ENCODE measurements at places on chromosomes 5 and 9.

DNA sequence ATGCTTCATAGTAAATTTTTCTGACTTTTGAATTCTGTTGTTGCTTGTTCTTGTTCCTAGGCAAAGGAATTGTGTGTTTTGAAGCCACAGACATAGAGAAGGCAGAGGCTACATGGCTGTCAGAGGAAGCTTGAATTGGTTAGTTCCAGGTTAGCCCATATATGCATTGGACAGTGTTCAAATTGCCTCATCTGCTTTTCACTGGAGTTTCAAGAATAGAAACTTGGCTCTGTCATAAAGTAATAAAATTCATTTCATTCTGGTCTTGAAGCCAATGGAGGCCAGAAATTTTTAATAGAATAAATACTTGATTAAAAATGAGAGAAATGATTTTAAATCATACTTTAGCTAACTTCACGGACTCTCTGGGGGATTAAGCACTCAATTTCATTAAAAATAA, 178.0 kb downstream of the YIPF5 start:
- H3K36me3 ChIP-seq, result no peaks in the 10 kb centered on the region
- H3K4me1 ChIP-seq, result no peaks in the 10 kb centered on the region
- DNase-seq, result no peak
- H3K27me3 ChIP-seq, result no peaks in the 10 kb centered on the region

- no peak for DNase-seq
- no peaks in the 10 kb centered on the region for H3K36me3 ChIP-seq
- no peak overlapping the region for H3K4me3 ChIP-seq
- no peaks in the 10 kb centered on the region for H3K27me3 ChIP-seq
- no peak overlapping the region for H3K27ac ChIP-seq
Measured at GRCh38 chr5:79418276-79418675, 95.7 kb downstream of the HOMER1 start.

DNA sequence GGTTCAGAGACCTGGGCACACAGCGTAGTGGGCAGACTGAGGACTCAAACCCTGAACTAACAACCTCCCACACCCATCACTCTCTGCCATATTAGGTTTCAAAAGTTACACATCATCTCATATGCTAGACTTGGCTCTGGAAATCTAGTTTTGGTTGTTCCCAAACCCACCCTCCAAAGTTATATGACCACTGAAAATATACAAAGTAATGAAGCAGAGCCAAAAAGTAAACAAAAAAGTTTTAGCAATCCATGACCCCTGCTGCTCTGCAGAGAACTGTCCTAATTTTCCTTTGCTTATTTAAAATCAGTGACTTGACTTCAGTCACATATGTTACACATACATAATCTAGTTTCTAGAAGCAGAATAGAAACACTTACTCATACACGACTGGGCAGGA, 155.6 kb upstream of the TAS2R1 start:
- no peaks in the 10 kb centered on the region for H3K4me1 ChIP-seq
- H3K27me3 ChIP-seq, result no peaks in the 10 kb centered on the region
- no peak overlapping the region for H3K4me3 ChIP-seq

DNA sequence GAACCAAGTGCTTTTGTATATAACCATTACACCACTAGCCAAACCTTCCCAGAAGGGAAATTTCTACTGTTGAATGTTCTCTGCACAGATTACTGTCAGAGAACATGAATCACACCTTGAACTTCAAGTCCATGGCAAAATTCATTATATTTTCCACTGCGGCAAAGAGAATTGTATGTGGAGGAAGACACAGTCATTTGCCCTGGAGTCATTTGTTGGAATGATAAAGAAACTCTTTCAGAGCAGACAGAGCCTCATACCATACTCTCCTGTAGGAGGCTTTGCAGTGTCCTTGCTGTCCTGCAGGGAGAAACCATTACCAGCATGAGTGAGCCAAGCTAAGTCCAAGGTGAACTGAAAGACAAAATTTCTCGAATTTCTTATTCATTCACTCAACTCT, 369.0 kb downstream of the ARHGEF28 start:
- H3K27ac ChIP-seq, result no peak overlapping the region
- no peaks in the 10 kb centered on the region for H3K36me3 ChIP-seq
- H3K4me3 ChIP-seq, result no peak overlapping the region
- no peak for DNase-seq
- no peaks in the 10 kb centered on the region for H3K27me3 ChIP-seq

DNA sequence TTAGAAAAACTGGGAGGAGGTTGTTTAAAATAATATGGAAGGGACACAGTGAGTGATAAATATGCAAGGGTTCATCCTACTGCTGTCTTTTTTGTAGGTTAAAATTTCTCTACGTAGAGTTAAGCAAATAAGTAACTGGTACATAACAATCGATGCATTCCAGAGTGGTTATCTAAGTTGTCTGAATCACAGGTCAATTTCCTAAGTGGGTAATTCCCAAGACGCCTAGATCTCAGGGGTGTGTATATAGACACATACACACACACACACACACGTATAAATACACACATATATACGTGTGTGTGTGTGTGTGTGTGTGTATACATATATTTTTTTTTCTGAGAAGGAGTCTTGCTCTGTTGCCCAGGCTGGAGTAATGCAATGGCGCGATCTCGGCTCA, 22.3 kb downstream of the CAAP1 start:
- no peaks in the 10 kb centered on the region for H3K36me3 ChIP-seq
- H3K27ac ChIP-seq, result no peak overlapping the region
- DNase-seq, result no peak
- no peaks in the 10 kb centered on the region for H3K27me3 ChIP-seq

DNA sequence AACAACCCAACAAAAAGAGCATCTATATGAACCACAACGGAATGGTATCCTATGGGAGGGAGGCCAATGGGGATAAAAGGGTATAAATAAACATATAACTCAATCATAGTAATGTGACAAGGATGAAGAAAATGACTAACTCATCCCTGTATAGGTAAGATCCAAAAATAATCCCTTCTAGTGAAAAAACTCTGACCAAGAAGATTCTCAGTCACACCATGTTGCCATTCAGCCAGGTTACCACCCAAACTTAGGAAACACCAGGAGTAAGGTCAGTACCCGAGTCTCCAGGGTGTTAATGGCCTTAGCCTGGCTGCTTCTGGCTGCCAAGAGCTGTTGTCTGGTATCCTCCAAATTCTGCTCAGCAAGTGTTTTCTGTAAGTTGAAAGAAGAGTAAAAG, 32.8 kb downstream of the GOLGA1 start:
- no peaks in the 10 kb centered on the region for H3K27me3 ChIP-seq
- DNase-seq, result no peak
- no peaks in the 10 kb centered on the region for H3K4me1 ChIP-seq
- H3K27ac ChIP-seq, result no peak overlapping the region
- H3K36me3 ChIP-seq, result peaks cover 16% of the 10 kb centered on the region

DNA sequence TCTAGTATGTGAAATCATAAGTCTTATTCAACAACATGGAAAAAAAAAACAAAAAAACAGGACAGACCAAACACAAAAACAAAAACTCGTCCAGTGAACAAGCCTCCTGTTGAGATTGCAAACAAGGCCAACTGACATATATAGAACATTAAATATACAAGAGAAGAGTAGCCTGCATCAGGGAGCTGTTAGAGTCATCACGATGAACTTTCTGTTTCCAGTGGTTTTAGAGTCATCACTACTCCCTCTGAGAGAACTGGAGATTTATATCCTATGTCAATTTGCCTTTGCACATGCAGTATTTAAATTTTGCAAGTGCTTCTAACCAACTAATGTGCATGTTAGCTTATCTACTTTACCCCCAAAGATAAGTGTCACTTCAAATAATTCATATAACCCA, 9.9 kb downstream of the SNCAIP start:
- no peak overlapping the region for H3K4me3 ChIP-seq
- H3K4me1 ChIP-seq, result peaks cover 16% of the 10 kb centered on the region
- no peaks in the 10 kb centered on the region for H3K36me3 ChIP-seq
- no peak overlapping the region for H3K27ac ChIP-seq
- no peaks in the 10 kb centered on the region for H3K27me3 ChIP-seq

GRCh38 chr5:151721812-151722391, 35.2 kb upstream of the SPARC start:
- H3K36me3 ChIP-seq, result no peaks in the 10 kb centered on the region
- H3K4me1 ChIP-seq, result peaks cover 21% of the 10 kb centered on the region
- H3K27ac ChIP-seq, result no peak overlapping the region
- no peak for DNase-seq
- H3K27me3 ChIP-seq, result no peaks in the 10 kb centered on the region

- DNase-seq, result no peak
- no peak overlapping the region for H3K4me3 ChIP-seq
- H3K36me3 ChIP-seq, result no peaks in the 10 kb centered on the region
- no peaks in the 10 kb centered on the region for H3K27me3 ChIP-seq
- H3K4me1 ChIP-seq, result no peaks in the 10 kb centered on the region
Measured at GRCh38 chr5:78467752-78468357, 107.4 kb downstream of the SCAMP1 start.

DNA sequence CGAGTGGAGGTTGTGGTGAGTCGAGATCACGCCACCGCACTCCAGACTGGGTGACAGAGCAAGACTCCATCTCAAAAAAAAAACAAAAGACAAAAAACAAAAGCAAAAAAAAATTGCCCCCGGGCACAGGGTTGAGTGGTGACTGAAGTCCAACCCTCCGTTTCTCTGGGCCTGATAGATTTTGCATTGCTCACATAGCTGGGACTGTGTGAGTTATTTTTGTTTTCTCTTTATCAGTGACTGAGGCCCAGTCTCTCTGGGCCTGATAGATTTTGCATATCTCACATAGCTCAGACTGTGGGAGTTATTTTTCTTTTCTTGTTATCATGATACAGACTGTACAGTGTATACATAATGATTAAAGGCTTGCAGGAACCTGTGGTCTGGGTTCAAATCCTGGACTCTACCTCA, 2.6 kb upstream of the SLC28A3 start:
- no peaks in the 10 kb centered on the region for H3K27me3 ChIP-seq
- no peak for DNase-seq
- H3K36me3 ChIP-seq, result no peaks in the 10 kb centered on the region
- no peaks in the 10 kb centered on the region for H3K4me1 ChIP-seq

DNA sequence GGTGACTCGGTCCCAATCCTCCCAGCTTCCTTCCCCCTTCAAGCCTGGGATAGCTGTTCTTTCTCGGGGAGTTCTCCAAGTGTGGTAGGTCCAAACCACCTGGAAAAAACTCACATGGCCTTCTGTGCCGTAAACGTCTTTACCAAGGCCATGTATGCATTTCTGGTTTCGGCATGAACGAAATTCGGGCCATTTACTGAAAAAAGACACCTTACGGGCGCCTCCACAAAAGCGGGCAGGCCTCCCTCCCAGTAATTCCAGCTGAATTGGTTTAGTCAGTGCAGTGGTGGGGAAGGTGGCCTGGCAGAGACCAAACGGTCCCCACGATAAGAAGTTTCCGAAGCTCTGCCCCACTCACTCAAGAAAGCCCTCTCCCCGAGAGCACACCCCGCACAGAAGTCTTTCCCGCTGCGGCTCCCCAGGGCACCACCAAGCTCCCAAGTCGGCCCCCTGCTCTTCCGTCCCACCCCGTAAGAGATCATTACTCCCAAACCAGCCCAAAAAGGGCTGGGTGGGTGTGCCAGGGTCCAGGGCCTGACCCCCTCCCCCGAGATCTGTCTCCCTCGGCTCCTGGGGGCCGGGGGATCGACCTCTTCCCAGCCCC, 86.3 kb upstream of the MELK start:
- peaks cover 55% of the 10 kb centered on the region for H3K4me1 ChIP-seq
- peak overlapping the region; percentile 91 for H3K27ac ChIP-seq
- no peaks in the 10 kb centered on the region for H3K36me3 ChIP-seq
- H3K27me3 ChIP-seq, result no peaks in the 10 kb centered on the region
- no peak for DNase-seq
- peak overlapping the region; percentile 95 for H3K4me3 ChIP-seq

- H3K4me3 ChIP-seq, result peak overlapping the region; percentile 79
- no peaks in the 10 kb centered on the region for H3K36me3 ChIP-seq
- peaks cover 80% of the 10 kb centered on the region for H3K4me1 ChIP-seq
- peak overlapping the region; percentile 98 for H3K27ac ChIP-seq
- peak; percentile 95 for DNase-seq
- no peaks in the 10 kb centered on the region for H3K27me3 ChIP-seq
Measured at GRCh38 chr9:33162721-33163311, 4.3 kb downstream of the B4GALT1 start.

GRCh38 chr5:120088412-120088811, 375.7 kb upstream of the PRR16 start:
- no peak overlapping the region for H3K4me3 ChIP-seq
- no peak overlapping the region for H3K27ac ChIP-seq
- no peaks in the 10 kb centered on the region for H3K27me3 ChIP-seq
- DNase-seq, result no peak
- no peaks in the 10 kb centered on the region for H3K36me3 ChIP-seq

GRCh38 chr5:100709771-100710170, 174.6 kb downstream of the FAM174A start:
- H3K27ac ChIP-seq, result no peak overlapping the region
- no peaks in the 10 kb centered on the region for H3K36me3 ChIP-seq
- no peak overlapping the region for H3K4me3 ChIP-seq

- H3K27me3 ChIP-seq, result no peaks in the 10 kb centered on the region
- no peak for DNase-seq
- no peaks in the 10 kb centered on the region for H3K36me3 ChIP-seq
- peak overlapping the region; percentile 57 for H3K27ac ChIP-seq
Measured at GRCh38 chr9:136614967-136615623, 47.6 kb upstream of the EGFL7 start.

GRCh38 chr9:34552606-34552981, 29.8 kb upstream of the ENHO start:
- H3K27me3 ChIP-seq, result no peaks in the 10 kb centered on the region
- no peaks in the 10 kb centered on the region for H3K36me3 ChIP-seq
- peaks cover 12% of the 10 kb centered on the region for H3K4me1 ChIP-seq
- no peak for DNase-seq

DNA sequence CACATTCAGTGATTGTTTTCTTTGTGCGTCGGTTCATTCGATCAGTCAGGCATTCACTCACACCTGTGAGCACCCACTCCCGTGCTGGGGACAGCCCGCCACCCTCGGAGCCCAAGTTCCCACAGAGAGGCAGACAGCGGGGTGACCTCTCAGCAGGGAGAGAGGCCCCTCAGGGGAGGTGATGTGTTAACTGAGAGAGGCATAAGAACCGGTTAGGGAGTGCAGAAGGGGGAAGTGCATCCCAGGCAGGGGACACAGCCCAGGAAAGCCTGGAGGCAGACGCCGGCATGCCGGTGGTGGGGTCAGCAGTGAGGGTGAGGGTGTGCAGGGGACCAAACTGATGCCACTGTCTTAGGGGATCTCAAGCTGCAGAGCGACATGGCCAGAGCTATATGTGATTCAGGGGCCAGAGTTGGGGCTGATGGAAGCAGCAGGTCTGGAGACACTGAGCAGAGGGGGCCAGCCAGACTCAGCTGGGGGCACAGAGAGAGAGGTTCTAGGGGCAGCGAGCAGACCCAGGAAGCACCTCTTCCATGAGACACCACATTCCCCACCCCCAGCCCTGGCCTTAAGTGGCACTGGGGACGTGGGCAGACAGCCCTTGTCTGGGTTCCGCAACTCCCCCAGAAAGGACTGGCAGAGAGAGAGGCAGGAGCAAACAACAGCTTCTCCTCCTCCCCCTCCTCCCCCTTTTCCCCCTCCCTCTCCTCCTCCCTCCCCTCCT, 35.9 kb downstream of the HK3 start:
- no peak for DNase-seq
- no peaks in the 10 kb centered on the region for H3K36me3 ChIP-seq
- no peak overlapping the region for H3K4me3 ChIP-seq
- H3K27ac ChIP-seq, result no peak overlapping the region
- H3K4me1 ChIP-seq, result no peaks in the 10 kb centered on the region

- no peak overlapping the region for H3K4me3 ChIP-seq
- peaks cover 19% of the 10 kb centered on the region for H3K4me1 ChIP-seq
- H3K27ac ChIP-seq, result no peak overlapping the region
- H3K27me3 ChIP-seq, result no peaks in the 10 kb centered on the region
Measured at GRCh38 chr5:68682400-68683160, 411.2 kb upstream of the SLC30A5 start.

GRCh38 chr9:14351221-14351836, 37.4 kb upstream of the NFIB start:
- no peak overlapping the region for H3K4me3 ChIP-seq
- peak overlapping the region; percentile 59 for H3K27ac ChIP-seq
- peaks cover 51% of the 10 kb centered on the region for H3K4me1 ChIP-seq
- no peak for DNase-seq
- H3K36me3 ChIP-seq, result no peaks in the 10 kb centered on the region
